Colonic mucosa (tissue), 4 donors: ENCODE measurements at places on chromosomes 3 and 15.
A peak's percentile ranks its signal among the peaks of the same experiment; 100 is the strongest.

DNA sequence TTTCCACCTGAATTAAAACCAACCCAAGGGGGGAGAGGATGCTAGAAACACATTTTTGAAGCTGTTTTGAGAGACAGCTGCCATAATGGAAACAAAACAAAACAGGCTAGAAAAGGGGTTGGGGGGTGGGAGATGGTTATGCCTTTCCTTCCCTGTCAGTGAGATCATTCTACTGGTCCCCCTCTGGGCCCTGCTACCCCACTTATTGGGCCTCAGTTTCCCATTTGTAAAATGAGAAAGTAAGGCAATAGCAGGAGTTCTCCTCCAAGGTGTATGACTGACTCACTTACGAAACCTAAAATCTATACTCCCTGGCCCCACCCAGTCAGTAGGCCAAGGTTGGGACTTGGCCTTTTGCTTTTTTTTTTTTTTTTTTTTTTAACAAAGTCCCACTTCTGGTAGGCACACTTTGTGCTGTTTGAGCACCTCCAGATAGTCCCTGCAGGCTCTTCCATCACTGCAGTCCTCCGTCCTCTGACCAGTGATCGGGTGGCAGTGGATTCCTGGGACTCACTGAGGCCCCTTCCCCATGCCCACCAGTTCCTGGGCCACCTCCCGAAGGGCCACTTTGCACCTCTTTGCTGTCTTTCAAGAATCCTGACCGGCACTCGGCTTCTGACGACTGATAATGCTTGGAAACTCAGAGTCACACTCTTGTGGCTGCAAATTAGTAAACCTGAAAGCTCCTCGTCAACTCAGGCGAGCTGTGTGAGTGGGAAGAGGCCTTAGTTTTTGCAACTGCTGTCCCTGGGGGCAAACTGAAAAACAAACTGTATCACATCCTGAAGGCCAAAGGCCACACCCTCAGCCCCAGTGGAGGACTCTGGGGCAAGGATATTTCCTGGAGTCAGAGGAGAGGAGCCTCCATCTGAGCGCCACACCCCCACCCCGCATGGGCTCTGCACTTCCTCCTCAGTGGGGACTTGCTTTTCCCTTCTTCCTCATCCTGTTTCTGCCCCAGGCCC lies 6.7 kb upstream of the PSTPIP1 start:
- no peaks in the 10 kb centered on the region for H3K4me1 ChIP-seq
- no peaks in the 10 kb centered on the region for H3K27me3 ChIP-seq
- H3K27ac ChIP-seq: peak overlapping the region; percentile 8

GRCh38 chr3:184710870-184711492 lies 883 bp downstream of the MAGEF1 start:
- peak; percentile 33 for DNase-seq
- peaks cover 14% of the 10 kb centered on the region for H3K4me1 ChIP-seq
- no peaks in the 10 kb centered on the region for H3K27me3 ChIP-seq
- no peaks in the 10 kb centered on the region for H3K36me3 ChIP-seq

- H3K36me3 ChIP-seq: no peaks in the 10 kb centered on the region
- no peak overlapping the region for H3K4me3 ChIP-seq
- DNase-seq: no peak
- H3K4me1 ChIP-seq: no peaks in the 10 kb centered on the region
- no peaks in the 10 kb centered on the region for H3K27me3 ChIP-seq
Observed at GRCh38 chr3:110519071-110519470, 552.5 kb upstream of the NECTIN3 start.

GRCh38 chr15:82898961-82899360 lies 53.6 kb downstream of the HOMER2 start:
- no peaks in the 10 kb centered on the region for H3K4me1 ChIP-seq
- no peak overlapping the region for H3K27ac ChIP-seq
- no peaks in the 10 kb centered on the region for H3K27me3 ChIP-seq
- no peak for DNase-seq
- no peak overlapping the region for H3K4me3 ChIP-seq

- H3K27ac ChIP-seq: no peak overlapping the region
- H3K4me1 ChIP-seq: no peaks in the 10 kb centered on the region
- DNase-seq: peak; percentile 39
- peaks cover 5% of the 10 kb centered on the region for H3K27me3 ChIP-seq
- no peaks in the 10 kb centered on the region for H3K36me3 ChIP-seq
Observed at GRCh38 chr3:11059090-11059798, 66.7 kb downstream of the SLC6A1 start.

DNA sequence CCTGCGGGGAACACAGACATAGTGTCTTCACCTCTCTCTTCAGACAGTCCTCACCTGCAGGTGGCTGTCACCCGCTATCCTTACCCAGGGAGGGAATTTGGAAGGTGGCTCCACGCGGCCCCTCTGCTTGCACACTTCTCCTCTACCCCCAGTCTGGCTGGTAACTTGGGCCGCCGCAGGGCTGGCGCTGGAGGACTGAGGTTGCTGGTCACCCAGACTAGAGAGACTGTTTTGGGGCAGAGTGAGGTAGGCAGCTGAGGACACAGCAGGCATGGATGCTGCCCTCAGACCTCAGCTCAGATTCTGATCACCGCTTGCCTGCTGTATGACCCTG lies 12.6 kb upstream of the IQSEC1 start:
- no peaks in the 10 kb centered on the region for H3K36me3 ChIP-seq
- no peak for DNase-seq
- no peak overlapping the region for H3K4me3 ChIP-seq
- H3K4me1 ChIP-seq: no peaks in the 10 kb centered on the region

DNA sequence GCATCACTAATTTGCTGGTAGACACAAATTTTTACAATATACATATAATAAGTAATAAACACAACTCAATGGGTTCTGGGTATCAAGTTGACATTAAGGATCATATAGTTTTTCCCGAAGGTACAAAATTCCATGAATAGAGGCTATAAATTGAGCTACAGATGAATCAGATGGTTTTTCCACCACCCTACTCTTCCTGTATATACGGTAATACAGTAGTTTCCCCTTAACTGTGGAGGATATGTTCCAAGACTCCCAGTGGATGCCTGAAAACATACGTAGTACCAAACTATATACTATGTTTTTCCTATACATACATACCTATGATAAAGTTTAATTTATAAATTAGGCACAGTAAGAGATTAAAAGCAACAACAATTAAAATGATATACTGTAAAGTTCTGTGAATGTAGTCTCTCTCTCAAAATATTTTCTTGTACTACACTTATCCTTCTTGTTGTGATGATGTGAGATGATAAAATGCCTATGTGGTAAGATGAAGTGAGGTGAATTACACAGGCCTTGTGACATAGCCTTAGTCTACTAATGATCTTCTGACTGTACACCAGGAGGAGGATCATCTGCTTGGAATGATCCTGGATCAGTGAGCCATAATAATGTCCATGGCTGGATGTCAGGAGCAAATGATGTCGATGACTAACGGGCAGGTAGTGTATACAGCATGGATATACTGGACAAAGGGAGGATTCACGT lies 116.7 kb downstream of the NR1I2 start:
- H3K4me3 ChIP-seq: no peak overlapping the region
- no peak for DNase-seq
- H3K27me3 ChIP-seq: no peaks in the 10 kb centered on the region
- H3K4me1 ChIP-seq: no peaks in the 10 kb centered on the region

GRCh38 chr3:160928183-160928726 lies 172.2 kb downstream of the PPM1L start:
- no peaks in the 10 kb centered on the region for H3K36me3 ChIP-seq
- no peak for DNase-seq
- no peak overlapping the region for H3K27ac ChIP-seq
- no peak overlapping the region for H3K4me3 ChIP-seq
- H3K27me3 ChIP-seq: no peaks in the 10 kb centered on the region

- H3K27me3 ChIP-seq: no peaks in the 10 kb centered on the region
- no peaks in the 10 kb centered on the region for H3K4me1 ChIP-seq
Observed at GRCh38 chr3:15756505-15756904, 41.3 kb downstream of the ANKRD28 start.

DNA sequence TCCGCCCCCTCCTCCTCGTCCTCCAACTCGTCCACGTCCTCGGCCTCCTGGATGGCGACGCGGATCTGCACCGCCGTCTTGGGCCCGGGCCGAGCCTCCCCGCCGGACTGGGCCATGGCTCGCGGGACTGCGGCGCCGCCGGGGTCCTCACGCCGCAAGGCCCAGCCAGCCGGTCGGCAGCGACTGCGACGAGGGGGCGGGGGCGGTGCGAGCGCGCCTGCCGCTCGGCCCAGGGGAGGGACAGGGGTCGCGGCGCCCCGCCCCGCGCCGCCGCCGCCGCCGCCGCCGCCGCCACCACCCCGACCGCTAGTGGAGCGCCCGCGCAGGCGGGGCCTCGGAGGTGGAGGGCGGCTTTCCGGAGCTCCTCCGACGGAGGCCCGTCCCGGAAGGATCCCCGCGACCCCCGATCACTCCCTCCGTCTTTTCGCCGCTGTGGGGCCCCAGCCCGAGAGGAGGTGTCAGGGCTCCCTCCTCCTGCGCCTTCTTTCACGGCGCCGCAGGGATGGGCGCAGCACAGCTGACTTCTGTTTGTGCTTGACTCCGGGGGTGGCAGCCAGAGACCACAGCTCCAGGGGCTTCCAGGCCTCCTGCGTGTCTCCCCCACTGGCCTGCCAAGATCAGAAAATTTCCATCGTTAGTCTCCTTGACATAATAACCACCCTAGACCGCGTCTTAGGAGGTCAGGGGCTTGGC lies at the start of gene LARP6:
Gene LARP6, minus strand, starts transcription at position 185 of the 693 bp plus-strand sequence. Its CDS starts 69 bp downstream, at position 116.
- no peak for DNase-seq
- H3K4me3 ChIP-seq: peak within 1 kb of the TSS; percentile 52
- H3K4me1 ChIP-seq: no peaks in the 10 kb centered on the region
- peaks cover 8% of the 10 kb centered on the region for H3K27me3 ChIP-seq
- no peaks in the 10 kb centered on the region for H3K36me3 ChIP-seq

DNA sequence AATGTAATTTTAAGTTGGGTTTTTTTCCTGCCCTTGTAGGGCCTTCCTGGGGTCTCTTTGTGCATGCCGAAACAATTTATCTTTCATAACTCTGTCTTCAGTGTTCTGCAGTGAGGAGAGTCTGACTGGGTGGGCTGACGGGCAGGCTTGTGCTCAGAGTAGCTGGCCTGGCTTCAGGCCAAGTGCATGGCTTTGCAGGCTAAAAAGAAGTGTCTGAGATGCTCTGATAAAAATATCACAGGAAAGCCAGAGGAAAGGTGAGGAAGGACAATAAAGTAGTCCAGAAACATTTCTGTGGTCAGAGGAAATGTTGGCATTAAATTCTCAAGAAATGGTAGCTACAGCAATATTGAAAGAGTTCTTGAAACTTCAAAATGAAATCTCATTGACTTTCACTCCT lies 25.5 kb downstream of the ST3GAL6 start:
- no peaks in the 10 kb centered on the region for H3K4me1 ChIP-seq
- no peaks in the 10 kb centered on the region for H3K27me3 ChIP-seq
- no peak overlapping the region for H3K27ac ChIP-seq
- H3K36me3 ChIP-seq: no peaks in the 10 kb centered on the region
- no peak overlapping the region for H3K4me3 ChIP-seq

- H3K27me3 ChIP-seq: no peaks in the 10 kb centered on the region
- no peak overlapping the region for H3K27ac ChIP-seq
- H3K4me3 ChIP-seq: peak overlapping the region; percentile 75
- no peak for DNase-seq
- H3K36me3 ChIP-seq: no peaks in the 10 kb centered on the region
Observed at GRCh38 chr3:154122912-154123559, 1.8 kb downstream of the ARHGEF26 start.
